ENCODE measurements at places on chromosomes 16 and 17.

DNA sequence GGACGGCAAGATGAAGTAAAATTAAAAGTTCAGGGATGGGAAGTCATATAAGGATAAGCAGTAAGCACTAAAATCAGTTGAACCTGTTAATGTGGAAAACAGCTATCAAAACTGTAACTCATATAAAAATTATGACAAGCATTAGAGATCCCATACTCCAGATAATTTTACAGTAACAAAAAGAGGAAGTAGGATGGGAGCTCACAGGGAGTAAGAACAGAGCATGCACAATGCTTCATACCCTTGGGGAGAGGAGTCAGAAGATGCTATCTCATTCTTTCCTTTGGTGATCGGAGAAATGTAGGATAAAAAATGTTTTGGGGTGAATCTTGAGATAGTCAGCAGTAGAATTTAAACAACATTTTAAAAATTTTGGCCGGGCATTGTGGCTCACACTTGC is 164.7 kb upstream of the CACNG5 start:
- no peak for DNase-seq

- no peak for DNase-seq
Observed at GRCh38 chr16:28983644-28984043, 1.2 kb upstream of the LAT start.

DNA sequence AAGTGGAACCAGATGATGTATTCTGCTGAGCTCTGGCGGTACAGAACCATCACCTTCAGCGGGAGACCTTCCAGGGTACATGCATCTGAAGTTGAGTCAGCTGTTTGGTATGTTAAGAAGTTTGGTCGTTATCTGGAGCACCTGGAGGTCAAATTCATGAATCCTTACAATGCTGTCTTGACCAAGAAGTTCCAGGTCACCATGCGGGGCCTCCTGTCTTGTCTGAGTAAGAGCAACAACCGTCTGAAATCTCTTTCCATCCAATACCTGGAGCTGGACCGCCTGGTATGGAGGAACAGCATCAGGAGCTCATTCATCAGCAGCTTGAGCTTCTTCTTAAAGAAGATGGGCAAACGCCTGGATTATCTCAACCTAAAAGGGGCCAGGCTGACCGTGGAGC is 4.0 kb downstream of the FBXO39 start:
- DNase-seq = no peak

DNA sequence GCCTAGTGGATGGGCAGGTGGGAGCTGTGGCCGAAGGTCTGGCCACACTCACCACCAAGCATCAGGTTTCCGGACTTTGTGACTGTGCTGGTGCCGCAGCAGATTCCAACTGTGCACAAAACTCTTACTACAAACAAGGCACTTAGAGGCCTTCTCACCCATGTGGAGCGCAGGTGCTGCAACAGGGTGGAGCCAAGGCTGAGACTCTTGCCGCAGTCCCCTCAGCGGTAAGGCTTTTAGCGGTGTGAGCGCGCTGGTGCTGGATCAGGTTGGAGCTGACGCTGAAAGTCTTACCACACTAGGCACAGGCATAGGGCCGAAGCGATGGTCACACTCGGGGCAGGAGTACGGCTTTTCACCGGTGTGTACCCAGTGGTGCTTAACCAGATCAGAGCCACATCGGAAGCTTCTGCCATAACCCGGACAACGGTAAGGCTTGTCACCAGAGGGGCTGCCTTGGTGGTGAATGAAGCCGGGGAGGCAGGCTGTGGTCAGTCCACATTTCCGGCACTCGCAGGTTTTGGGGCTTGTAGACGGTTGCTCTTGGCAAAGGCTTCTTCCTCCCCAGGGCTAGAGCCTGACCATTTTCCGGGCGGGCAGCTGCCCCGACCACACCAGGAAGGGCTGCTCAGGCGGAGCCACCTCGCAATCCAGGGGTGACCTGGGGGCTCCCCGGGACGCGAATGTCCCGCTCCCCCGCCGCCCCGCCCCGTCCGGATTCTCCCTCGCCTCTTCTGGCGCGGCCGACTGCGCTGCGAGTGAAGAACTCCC is 1.0 kb upstream of the ARMC5 start:
- DNase-seq = peak; percentile 63

DNA sequence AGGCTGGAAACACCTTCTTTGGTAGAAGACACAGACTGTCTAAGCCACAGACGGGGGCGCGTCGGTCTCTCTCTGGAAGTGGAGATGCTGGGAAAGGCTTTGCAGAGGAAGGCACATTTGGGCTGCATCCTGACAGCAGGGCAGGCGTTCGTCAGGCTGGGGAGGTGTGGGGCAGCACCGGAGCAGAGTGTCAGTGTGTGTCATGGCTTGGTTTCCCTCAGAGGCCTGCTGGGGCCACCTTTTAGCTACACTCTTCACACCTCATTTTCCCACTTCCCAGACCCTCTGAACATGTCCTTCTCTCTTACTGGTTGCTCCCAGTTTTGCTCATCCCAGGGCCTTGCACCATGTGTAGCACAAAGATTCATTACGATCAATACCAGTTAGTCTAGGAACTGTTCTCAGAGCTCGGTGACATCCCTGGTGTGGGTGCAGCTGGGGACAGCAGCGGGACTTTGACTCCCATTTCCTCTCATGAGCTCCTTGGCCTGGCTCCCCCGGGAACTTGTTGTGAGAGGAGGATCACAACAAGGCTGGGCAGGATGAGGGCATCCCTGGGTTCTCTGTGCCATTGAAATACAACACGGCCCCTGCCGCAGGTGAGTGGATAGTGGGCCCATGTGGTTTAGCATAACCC is 33.1 kb downstream of the SMARCE1 start:
- DNase-seq = peak; percentile 77

GRCh38 chr16:46555951-46556350 is 65.2 kb downstream of the SHCBP1 start:
- DNase-seq = no peak

DNA sequence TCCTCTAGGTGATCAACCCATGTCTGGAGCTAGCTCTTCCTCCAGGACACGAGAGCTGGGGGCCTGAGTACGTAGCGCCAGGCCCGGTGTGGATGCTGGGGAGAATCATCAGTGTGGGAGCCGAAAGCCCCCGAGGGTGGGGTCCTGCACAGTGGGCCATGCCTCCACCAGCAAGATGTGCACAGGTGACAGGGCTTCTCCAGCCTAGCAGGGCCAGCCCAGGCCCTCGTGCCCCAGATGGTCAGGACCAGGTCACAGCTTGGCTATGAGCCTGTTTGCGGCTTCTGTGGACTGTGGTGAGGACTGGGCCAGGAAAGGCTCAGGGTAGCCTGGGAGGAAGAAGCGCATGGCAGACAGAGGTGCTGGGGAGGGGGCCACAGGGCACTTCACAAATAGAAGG is 7.8 kb downstream of the MPG start:
- no peak for DNase-seq

- no peak for DNase-seq
Observed at GRCh38 chr16:23893986-23894385, 58.2 kb downstream of the PRKCB start.

- DNase-seq = no peak
Observed at GRCh38 chr17:17801800-17802481, 34.8 kb downstream of the SREBF1 start.

- DNase-seq = no peak
Observed at GRCh38 chr16:69762814-69763598, 874 bp downstream of the WWP2 start.

DNA sequence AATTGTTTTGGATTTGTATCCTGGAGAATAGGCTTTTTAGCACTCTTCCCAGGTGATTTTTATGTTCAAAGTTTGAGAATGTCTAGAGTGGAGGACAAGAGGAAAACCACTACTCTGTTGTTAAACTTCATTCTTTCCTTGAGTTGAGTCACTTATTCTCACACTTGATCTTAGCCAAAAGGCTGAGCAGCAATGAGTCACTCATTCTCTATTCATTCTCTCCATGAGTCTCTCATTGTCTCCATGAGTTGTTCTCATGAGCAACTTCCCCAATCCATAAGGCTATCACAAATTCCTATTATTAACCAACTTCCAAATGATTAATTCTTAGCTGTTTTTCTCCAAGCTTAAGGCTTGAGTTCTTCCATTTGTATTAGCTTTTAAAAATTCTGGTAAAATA is 1393.3 kb downstream of the CDH8 start:
- no peak for DNase-seq

DNA sequence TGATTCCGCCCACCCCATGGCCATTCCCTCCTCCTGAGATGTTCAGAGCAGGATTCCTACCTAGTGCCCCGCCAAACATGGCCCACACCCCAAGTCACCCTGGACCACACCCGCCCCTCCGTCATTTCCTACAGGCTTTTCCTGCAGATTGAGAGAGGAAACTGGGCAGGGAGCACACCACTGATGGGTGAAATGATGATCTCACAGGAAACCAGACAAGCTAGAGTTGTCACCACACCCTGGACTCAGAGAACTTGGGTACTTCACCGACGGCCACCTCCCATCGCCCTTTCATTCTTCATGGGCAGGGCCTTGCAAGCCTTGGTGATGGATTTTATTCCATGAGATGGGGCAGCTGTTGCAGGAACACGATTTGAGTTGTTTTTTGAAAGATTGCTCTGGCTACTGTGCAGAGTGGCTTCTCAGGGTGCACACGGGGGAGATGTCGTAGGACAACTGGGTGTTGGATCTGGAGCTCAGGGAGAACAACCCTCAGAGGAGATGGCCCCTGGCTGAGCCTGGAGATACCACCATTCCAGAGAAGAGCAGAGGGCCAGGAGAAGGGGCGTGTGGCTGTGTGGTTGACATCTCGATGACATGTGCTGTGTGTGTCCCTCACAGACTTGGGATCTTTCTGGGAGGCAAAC is 7.4 kb upstream of the B9D1 start:
- DNase-seq = peak; percentile 21

All from activated naive CD4-positive, alpha-beta T cell treated with anti-CD3 and anti-CD28 coated beads for 36 hours (primary cell).